Fibroblast of the aortic adventitia (primary cell): ENCODE measurements at places on chromosomes 6 and 20. TPM values are rescaled to one million over a fixed set of nuclear protein-coding genes. Genes with fewer than 3 reads are reported as not detected.

The RNF114 gene
- total RNA-seq: 56.4 and 114 TPM in 2 replicates

The BCAS1 gene
- total RNA-seq: 0.09 and 2.3 TPM in 2 replicates

The EFCAB8 gene
- not detected in 2 replicates for total RNA-seq

The RPS6KA2 gene
- 32.5 and 89.7 TPM in 2 replicates for total RNA-seq

The SCRT2 gene
- total RNA-seq: not detected in 2 replicates

The MOCS1 gene
- 3.9 and 8.4 TPM in 2 replicates for total RNA-seq

The PARD6B gene
- total RNA-seq: 1.4 and 1.5 TPM in 2 replicates

The REM1 gene
- 0.16 TPM in 1 of 2 replicates, not detected in the other for total RNA-seq

The SMIM13 gene
- total RNA-seq: 2.3 and 8.1 TPM in 2 replicates

The KCNK16 gene
- total RNA-seq: not detected in 2 replicates

The MUC21 gene
- not detected in 2 replicates for total RNA-seq

The HLA-DRB5 gene
- not detected in 2 replicates for total RNA-seq

The PRSS35 gene
- total RNA-seq: 3.5 and 4.7 TPM in 2 replicates

The ZBTB22 gene
- 9.0 and 12.8 TPM in 2 replicates for total RNA-seq

The TTK gene
- total RNA-seq: 0.90 and 35.9 TPM in 2 replicates

The CLPSL1 gene
- not detected in 2 replicates for total RNA-seq

The HUS1B gene
- total RNA-seq: 0.45 and 0.65 TPM in 2 replicates

The OR2H2 gene
- total RNA-seq: not detected in 2 replicates

The PPP1R14C gene
- 2.1 TPM in 1 of 2 replicates, not detected in the other for total RNA-seq

The GLP1R gene
- not detected in 2 replicates for total RNA-seq

The OR2J3 gene
- not detected in 2 replicates for total RNA-seq

The RPP40 gene
- 1.8 and 21.9 TPM in 2 replicates for total RNA-seq

The PRPH2 gene
- 0.72 and 1.3 TPM in 2 replicates for total RNA-seq

The ZBP1 gene
- total RNA-seq: not detected in 2 replicates
